ENCODE measurements at places on chromosomes 1 and 21.
A peak's percentile ranks its signal among the peaks of the same experiment; 100 is the strongest.

DNA sequence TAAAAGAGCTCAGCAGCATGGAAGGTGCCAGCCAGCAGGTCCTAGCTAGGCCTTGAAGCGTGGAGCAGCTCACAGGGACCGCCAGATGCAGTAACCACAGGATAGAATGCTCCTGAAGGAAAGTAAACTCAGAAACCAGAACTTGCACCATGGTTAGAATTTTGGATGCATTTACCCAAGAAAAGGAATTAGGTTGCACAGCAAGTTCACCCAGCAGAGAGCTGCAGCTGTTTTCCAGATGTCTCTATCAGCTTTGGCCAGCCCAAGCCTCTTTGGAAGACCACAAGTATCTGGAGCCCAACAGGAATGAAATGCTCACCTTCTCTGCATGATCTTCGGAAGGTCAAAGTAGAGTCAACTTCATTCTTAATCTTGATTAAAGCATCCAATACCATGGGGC is 21.0 kb upstream of the ATP13A2 start:
- DNase-seq = no peak

- DNase-seq = no peak
These were observed 105.8 kb upstream of the RAB4A start for GRCh38 chr1:229164836-229165735.

DNA sequence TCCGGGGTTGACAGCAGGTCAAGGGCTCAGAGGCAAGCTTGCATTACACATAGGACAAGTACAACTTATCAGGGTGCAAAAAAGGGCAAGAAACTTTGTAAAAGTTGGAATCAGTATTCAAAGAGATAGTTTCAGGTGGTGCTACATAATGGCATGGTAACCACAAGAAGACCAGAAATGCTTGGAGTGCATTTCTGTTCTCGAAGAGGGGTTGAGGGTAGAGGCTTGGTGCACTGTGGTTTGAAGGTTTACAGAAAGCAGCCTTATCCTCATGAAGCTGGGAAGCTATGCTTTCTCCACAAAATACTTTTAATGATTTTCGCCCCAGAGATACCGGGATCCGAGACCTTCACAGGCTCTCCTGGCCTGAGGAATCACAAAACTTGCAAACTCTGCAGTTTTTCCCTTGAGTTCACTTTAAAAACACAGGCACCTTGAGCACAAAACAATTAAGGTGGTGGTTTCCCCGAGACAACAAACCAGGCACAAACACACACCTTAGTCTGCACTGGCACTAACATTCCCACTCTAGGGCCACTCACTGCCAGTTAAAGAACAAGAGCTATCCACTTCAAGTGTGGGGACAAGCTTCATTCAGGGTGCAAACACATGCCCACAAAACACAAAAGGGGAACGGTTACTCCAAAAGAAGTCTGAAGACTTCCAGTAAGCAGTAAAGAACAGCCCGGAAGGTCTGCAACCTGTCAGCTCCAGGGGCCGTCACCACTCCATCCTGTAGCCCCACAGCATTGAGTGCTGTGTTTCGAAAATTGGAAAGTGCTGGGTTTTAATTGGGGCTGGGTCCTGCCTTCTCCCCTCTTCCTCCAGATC is 29.8 kb upstream of the NFIA start:
- no peak for DNase-seq

GRCh38 chr1:55285834-55286233 is 70.7 kb upstream of the USP24 start:
- no peak for DNase-seq

- DNase-seq = no peak
These were observed 14.4 kb upstream of the HIVEP3 start for GRCh38 chr1:41933106-41933505.

DNA sequence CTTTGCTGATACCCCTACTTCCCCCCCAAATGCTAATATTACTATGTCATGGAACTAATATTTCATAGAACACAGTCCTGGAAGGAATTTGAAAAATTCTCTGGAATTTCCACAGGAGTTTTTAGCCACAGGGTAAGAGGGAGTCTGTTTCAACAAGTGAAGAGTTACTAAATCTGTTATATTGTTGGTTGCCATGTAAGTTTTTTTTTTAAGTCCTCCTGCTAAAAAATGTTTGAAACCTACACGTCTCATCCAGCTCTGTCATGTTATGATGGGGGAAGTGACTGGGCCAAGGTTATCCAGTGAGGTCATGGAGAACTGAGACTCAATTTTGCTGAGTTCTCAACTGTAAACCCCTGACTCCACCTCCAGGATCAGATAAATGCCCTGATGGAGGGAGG is 60.8 kb upstream of the USP24 start:
- no peak for DNase-seq

GRCh38 chr1:85577419-85578320 is 2.9 kb upstream of the CCN1 start:
- no peak for DNase-seq

DNA sequence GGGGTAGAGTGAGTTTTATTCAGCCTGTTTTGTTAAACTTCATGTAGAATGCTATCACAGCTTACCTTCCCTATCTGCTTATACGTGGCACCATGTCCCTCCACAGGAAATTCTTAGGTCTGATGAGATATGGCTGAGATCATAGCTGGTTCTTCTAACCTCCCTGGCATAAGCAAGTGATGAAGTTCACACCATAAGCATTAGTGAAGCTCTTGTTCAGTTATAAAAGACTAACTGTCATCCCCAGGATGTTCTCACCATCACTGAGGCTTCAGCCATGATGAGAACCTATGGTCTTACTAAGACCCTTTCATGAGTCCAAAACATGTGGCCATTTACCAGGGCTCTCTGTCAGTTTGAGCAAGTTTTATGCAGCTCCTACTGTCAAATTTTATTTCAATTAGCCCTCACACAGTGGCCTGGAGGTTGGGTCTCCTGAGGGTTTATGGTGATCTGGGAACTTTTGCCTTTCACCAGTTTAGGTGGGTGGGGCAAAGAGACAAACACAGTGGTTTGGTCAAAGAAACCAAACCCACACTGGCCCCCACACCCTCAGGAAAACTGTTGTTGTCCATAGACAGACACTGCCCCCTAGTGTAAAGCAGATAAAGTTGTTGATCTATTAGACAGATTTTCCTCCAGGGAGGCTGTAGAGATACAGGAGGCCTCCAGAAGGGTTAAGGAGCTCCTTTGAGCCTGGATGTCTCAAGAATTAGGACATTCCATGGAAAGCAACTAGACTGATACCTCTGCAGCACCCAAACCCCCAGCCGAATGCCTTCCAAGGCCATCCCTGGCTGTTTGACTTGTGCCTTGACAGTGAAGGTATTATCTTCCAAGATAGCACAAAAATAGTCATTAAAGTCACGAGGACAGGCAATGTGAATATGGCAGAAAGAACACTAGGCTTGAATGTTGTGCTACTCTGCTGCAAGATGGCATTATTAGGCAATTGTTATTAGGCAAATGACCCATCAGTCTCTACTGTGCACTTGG is 5.0 kb downstream of the SLC22A15 start:
- DNase-seq = no peak

- no peak for DNase-seq
These were observed 709 bp downstream of the TNFRSF14 start for GRCh38 chr1:2556678-2557481.

- DNase-seq = no peak
These were observed 10.9 kb upstream of the EDN2 start for GRCh38 chr1:41495210-41495948.

GRCh38 chr1:111882986-111883560 is 106.4 kb downstream of the KCND3 start:
- no peak for DNase-seq

- DNase-seq = no peak
These were observed 198.1 kb upstream of the KIAA0040 start for GRCh38 chr1:175390522-175391254.

- DNase-seq = no peak
These were observed 36.9 kb upstream of the DISP1 start for GRCh38 chr1:222777977-222778376.

GRCh38 chr1:70760154-70760553 is 287.5 kb downstream of the PTGER3 start:
- DNase-seq = no peak

- no peak for DNase-seq
These were observed 102.3 kb downstream of the OMA1 start for GRCh38 chr1:58443986-58444868.

DNA sequence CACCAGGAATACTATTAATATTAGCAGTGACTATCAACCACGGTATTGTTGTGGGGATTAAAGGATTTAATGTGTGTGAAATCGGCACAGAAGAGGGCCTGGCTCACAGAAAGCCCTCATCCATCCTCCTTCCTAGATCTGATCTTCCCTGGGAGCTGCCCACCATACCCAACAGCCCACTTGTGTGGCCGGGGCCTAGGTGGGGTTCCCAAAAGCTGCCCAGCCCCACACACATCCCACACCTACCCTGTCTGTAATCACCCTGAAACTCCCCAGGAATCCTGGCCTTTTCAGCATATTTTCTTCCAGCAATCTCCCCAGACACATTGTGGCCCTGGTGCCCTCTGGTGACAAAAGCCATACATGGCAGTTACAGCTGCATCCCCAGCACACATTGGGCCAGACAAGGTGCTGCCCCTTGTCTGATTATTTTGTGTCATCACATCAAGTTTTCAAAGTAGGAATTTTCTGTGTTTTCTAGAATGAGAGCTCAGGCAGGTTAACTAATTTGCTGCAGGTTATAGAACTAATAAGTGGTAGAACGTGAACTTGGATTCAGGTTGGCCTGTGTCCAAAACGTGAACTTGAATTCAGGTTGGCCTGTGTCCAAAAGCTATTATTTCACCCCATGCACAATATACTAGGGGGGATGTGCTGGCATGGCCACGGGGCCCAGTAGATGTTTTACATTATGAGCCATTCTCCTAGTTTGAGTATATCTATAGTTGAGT is 5.3 kb upstream of the SLC6A9 start:
- peak; percentile 28 for DNase-seq

Measured in stimulated activated CD8-positive, alpha-beta memory T cell treated with anti-CD3 and anti-CD28 coated beads, Interleukin-4, amount 100 ng/mL, for 4 hours (primary cell).